ENCODE measurements at places on chromosomes 2 and 18.

DNA sequence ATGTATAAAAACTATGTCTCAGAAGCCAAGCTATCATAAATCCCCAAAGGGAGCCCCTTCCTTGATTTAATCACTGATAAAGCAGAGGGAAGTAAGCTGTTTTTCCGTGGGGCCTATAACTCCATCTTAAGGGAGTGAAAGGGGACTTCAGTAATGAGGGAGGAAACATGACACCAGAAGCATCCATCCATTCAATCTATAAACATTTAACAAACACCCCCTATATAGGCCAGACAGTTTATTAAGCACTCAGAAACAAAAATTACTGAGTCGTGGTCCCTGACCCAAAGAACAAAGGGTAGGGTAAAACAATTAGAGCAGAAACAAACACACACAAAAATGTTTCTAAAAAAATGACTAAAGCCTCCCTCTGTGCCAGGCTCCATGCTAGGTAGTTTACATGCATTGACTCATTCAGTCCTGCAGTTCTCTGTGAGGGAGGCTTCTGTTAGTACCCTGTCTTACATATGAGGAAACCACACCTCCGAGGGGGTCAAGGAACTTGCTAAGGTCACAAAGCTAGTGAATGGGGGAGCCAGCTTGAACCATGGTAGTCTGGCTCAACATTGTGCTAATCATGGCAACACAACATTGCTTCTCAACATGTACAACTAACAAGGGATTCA, 472.1 kb downstream of the CDH2 start:
- no peak for DNase-seq

GRCh38 chr18:50870138-50870845, 8.6 kb upstream of the ME2 start:
- DNase-seq: no peak

- no peak for DNase-seq
Measured at GRCh38 chr2:50098242-50098641, 933.7 kb downstream of the NRXN1 start.

DNA sequence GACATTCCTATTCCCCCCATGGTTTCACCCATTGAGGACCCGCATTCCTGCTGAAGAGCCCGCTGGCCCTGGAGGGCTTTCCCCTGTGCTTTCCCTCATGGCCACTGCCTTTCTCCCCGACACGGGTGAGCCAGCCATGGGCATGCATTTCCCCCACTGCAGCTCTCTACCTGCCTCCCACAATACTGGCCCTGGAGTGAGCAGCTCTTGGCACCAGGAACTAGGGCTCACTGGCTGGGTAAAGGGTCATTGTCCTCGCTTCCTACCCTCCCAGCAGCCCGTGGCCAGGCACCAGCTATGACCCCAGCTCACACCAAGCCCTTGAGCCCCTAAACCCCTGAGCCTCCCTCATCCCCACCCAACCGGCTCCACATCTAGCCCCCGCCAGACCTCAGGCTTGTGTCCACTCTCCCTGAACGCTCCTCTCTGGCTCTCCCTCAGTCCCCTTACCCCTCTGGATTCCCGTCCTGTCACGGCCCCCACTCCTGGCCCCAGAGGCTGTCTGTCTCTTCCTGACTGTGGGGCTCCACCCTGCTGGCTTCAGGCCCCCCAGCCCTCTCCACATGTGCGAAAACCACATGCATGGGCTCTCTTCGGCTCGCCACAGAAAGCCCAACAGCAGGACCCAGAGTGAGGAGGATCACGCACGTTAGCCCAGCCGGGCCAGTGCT, 199.8 kb downstream of the ZFP36L2 start:
- no peak for DNase-seq

DNA sequence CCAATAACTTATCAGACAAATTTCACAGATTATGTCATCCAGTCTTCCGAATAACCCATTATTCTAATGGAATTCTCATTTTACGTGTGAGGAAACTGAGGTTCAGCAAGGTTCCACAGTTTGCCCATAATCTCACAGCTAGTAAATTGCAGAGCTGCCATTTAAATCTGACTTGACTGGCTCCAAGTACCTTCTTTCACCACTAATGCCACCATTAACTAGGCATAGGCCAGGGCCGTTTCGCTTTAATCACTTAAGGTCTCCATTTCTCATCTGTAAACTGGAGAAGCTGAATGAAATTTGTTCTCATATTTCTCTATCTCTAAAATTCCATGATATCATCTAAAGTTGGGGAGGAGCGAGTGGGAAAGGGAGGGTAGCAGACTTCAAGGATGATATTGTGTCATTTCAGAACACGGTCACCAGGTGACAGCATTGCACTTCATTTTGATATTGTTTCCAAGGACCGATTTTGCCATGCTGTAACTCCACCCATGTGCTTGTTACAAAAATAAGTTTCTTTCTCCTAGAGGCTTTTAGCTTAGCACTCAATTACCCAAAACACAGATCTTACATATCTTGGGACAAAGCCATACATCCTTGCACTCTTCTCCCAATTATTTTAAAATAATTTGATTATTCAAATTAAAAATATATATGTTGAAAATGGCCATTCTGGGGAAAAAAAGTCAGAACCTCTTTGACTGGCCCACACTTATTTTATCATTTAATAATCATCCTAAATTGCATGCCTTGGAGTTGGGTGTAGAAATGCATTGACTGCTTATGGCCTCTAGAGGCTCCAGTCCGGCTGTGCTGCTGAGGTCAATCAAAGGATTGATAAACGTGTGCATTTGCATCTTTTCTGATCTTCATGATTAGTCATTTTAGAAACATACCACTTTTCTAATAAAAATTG, 123.8 kb downstream of the AKAIN1 start:
- peak; percentile 11 for DNase-seq

- DNase-seq: no peak
Measured at GRCh38 chr18:36499938-36500337, 202.4 kb downstream of the FHOD3 start.
